GM12892 (cell line): ENCODE measurements at places on chromosomes 2 and 18.

DNA sequence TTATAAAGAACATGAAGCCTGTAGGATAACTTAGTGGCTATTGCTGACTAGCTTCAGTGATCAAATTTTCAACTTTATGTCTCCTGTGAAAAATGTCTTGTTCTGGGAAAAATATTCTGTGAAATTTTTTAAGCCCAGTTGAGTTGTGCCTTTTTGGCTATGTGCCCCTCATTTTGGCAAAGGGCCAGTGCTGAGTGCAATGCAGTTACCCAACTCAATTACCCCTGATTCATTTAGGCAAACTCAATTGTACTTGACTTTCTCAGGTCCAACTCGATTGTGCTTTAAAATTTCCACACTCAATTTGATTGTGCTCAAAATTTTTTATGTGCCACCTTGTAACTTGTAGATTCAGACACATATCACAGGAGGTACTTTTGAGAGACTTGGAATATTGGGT, 548.8 kb upstream of the NRP2 start:
- no peak for DNase-seq

DNA sequence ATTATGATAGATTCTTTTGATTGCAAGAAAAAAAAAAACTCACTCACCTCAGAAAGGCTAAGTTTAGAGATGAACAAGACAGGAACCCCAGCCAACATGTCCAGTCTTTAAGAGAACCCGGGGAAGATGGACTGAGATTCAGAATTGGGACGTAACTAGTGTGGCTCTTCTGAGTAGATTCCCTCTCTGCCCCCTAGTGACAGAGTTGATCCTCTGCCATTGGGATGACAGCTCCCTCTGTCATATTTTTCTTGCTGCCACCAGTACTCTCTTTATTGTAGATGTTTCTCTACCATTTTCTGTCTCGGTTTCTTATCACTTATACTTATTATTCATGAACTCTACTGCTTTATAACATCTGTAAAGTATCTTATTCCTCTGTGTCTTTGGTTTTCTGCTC, 77.7 kb downstream of the GULP1 start:
- no peak for DNase-seq

DNA sequence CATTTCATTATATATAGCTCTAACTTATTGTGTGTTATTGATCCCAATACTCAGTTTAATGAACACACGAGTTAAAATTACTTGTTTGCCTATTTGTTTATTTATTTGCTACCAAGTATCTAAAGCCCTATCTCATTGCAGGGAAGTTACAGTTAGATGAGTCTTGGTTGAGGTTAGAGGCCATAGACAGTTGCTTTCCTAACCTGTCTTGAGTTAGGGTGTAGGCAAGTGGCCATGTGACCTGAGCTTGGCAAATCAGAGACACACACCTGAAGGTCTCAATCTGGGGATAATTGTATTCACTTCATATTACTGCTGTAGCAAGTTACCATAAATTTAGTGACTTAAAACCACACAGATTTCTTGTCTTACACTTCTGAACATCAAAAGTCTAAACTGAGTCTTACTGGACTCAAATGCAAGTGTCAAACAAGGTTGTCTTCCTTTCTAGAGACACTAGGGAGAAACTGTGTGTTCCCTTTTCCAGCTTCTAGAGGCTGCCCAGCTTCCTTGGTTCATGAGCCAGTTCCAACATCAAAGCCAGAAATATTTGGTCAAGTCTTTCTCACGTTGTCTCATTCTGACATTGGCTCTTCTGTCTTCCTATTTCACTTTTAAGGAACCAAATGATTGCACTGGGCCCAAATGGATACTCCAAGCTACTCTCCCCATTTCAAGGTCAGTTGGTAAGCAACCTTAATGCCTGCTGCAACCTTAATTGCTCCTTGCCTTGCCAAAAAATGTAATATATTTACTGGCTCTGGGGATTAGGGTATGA, 39.7 kb downstream of the COL3A1 start:
- no peak for DNase-seq

DNA sequence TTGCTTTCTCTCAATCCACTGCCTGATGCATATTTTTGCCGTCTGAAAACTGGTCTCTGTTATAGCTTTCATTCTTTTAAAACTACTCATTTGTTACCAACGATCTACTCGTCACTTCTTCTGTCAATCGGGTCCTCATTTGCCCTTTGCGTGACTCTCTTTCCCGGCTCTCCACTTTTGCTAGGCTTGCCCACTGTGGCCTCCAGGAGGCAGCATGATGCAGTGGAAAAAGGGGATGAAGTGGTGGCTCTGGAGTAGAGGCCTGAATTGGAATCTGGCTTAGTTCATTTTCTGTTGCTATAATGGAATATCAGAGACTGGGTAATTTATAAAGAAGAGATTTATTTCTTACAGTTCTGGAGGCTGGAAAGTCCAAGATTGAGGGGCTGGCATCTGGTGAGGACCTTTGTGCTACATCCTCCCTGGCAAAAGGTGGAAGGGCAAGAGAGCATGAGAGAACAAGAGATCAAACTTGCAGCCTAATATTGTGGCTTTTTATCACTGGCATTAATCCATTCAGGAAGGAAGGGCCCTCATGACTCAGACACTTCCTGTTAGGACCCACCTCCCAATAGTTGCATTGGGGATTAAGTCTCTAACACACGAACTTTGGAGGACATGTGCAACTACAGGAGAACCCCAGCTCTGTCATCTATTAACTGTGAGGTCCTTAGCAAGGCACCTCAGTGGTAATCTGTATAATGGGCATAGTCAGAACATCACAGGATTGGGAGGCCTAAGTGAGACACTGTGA, 15.4 kb downstream of the GDF7 start:
- DNase-seq = no peak

- DNase-seq = no peak
These were observed 121.5 kb upstream of the PXDN start for GRCh38 chr2:1865716-1866234.

GRCh38 chr2:125185691-125186270, 1160.7 kb downstream of the CNTNAP5 start:
- no peak for DNase-seq

GRCh38 chr18:12839526-12840196, 44.4 kb downstream of the PTPN2 start:
- DNase-seq = no peak

GRCh38 chr2:88218981-88219380, 48.8 kb downstream of the THNSL2 start:
- DNase-seq = no peak
